ENCODE measurements at places on chromosomes 12 and 14.

GRCh38 chr12:99911081-99911480 lies 73.7 kb downstream of the ANKS1B start:
- no peak for DNase-seq

- no peak for DNase-seq
These were observed 47.1 kb downstream of the SLC2A13 start for GRCh38 chr12:40058721-40059190.

GRCh38 chr12:92049403-92049802 lies 96.2 kb downstream of the BTG1 start:
- DNase-seq = no peak

DNA sequence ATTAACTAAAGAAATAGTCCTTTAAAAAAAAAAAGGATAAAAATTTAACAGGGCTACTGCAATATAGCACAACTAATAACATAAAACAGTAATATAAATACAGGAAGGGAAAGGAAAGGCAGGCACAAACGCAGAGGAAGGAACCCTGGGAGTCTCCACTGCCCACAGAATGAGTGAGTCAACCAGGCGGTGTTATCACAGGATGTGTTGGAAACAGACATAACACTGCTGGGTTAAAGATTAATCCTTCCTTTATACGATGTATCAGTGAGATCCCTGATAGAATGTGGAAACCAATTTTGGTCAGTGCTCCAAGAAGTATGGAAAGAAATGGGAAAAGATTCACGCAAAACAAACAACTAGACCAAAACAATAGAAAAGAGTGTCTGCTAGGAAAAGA lies 47.9 kb downstream of the FGD6 start:
- no peak for DNase-seq

- DNase-seq = no peak
These were observed 63.9 kb downstream of the FZD10 start for GRCh38 chr12:130226126-130226525.

DNA sequence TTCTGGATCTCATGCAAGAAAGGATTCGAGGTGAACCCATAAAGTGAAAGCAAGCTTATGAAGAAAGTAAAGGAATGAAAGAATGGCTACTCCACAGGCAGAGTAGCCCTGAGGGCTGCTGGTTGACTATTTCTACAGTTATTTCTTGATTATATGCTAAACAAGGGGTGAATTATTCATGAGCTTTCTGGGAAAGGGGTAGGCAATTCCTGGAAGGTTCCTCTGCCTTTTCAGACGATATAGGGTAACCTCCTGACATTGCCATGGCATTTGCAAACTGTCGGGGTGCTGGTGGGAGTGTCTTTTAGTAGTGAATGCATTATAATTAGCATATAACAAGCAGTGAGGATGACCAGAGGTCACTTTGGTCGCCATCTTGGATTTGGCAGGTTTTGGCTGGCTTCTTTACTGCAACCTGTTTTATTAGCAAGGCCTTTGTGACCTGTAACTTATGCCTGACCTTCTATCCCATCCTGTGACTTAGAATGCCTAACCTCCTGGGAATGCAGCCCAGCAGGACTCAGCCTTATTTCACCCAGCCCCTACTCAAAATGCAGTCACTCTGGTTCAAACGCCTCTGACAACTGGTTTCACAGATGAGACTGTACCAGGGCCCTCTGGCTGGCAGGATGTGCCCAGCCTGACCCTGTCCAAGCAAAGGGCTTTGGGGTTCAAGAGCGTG lies 157.7 kb upstream of the SFSWAP start:
- no peak for DNase-seq

DNA sequence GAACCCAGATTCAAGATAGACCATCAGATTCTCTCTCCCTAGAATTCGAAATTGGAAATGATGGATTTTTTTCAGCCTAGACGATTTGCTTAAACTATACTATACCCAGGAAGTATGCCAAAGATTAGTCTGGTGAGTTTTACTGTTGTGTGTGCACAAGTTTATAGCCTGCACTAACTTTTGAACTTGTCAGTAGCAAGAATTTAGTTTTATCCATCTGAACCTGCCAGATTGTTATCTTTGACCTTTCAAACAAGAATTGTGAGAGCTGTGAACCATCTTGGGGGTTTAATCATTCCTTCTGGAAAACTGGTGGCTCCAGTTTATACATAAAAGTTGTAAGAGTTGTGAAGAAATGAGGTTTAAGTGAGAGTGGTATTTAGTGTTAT lies 243.5 kb upstream of the DAAM1 start:
- no peak for DNase-seq

DNA sequence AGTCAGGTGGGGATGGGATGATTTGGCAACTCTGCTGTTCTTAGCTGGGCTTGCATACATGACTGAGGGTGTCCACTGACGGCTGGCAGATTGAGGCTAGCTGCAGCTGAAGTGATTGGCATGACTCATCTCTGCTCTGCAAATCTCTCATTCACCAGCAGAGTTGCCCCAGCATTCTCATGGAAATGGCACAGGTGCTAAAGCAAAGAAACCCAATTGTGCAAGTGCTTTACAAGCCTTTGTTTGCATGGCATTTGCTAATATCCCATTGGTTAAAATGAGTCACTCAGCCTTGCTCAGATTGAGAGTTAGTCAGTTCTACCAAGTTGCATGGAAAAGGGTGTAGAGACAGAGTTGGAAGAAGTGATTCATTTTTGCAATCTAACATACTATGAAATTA lies 389.7 kb upstream of the FAR2 start:
- no peak for DNase-seq

DNA sequence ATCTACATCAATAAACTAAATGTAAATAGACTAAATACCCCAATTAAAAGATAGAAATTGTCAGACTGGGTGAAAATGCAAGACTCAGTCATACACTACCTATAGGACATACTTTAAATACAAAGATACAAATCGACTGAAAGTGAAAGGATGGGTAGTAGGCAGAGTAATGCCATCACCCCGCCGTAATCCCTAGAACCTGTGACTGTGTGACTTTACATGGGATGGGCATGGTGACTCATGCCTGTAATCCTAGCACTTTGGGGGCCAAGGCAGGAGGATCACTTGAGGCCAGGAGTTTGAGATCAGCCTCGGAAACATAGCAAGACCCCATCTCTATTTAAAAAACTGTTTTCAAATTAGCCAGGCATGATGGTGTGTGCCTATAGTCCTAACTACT lies 2.6 kb upstream of the EVL start:
- no peak for DNase-seq

DNA sequence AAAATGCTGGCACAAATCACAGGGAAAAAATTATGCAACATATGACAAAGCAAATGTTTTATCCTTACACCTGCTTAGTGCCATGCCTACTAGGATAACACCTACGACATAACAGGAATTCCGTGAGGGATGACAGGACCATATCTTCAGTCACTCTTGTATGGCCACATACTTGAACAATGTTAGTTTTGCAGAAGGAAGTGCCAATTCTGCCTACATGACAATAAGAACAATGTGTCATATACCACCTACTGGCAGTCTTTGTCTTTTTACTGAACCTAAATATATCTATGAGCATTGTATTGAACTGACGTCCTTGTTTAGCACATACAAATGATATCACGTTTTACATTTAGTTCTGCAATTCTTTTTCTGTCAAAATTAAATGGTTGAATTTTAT lies 234.0 kb downstream of the ADAMTS20 start:
- DNase-seq = no peak

- peak; percentile 38 for DNase-seq
These were observed 17.9 kb downstream of the NFKBIA start for GRCh38 chr14:35386673-35387125.

GRCh38 chr12:39037115-39037514 lies 131.7 kb upstream of the CPNE8 start:
- no peak for DNase-seq

GRCh38 chr14:42469637-42470426 lies 863.2 kb downstream of the LRFN5 start:
- no peak for DNase-seq

DNA sequence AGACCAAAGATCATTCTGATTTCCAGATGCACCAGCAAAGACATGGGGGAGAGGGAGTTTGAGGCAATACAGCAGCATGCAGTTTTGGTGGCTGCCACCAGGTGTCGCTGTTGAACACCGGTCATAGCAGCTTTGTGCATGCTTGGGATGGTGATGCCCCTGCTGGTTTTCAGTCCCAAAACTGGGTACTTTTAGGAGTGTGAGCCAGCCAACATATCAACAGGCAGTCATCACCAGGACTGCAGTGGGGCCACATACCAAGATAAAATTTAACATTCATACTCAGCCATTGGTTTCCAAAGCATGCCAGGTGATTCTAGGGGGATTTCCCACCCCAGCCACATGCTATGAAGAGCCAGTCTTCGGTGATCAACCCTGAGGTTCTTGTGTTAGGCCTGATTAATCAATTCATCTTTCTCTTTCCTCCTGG lies 64.2 kb downstream of the PHETA1 start:
- DNase-seq = no peak

- DNase-seq = peak; percentile 56
These were observed at the start of gene NXPH4 for GRCh38 chr12:57216014-57216911. Gene NXPH4 (plus strand): TSS chr12:57216794. CDS start chr12:57216970, 176 bp downstream.

GRCh38 chr12:7503686-7504415 lies at the start of gene CD163:
Gene CD163 (minus strand): TSS chr12:7503777. CDS start chr12:7503690, 87 bp downstream.
- no peak for DNase-seq

- no peak for DNase-seq
These were observed 105.1 kb downstream of the VCPKMT start for GRCh38 chr14:50011242-50011641.

GRCh38 chr12:57181561-57182155 lies 34.2 kb upstream of the LRP1-AS start:
- no peak for DNase-seq

- no peak for DNase-seq
These were observed 130.6 kb downstream of the SCARB1 start for GRCh38 chr12:124733086-124733485.

GRCh38 chr14:69318901-69319475 lies 59.0 kb downstream of the GALNT16 start:
- no peak for DNase-seq

- no peak for DNase-seq
These were observed 704.2 kb upstream of the TBX3 start for GRCh38 chr12:115388139-115388538.

DNA sequence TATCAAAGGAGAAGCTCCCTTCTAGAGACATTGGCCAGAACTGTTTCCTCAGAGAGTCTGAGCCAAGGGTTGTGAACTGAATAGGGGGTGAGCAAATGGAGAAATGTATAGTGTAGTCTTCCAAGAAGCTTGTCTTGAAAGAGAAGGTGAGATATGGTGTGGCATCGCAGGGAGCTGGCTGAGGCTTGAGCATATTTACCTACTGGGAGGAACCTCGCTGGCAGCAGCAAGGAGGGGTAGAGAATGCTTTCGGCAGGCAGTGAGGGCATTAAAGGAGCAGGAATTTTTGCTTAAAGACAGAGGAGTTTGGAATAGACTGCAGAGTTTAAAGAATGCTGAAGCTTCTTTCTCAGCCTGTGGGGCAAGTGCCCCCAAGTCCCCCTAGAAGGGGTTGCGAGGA lies 59.3 kb upstream of the PRMT8 start:
- no peak for DNase-seq

GRCh38 chr12:116160231-116160630 lies 117.3 kb downstream of the MED13L start:
- no peak for DNase-seq

DNA sequence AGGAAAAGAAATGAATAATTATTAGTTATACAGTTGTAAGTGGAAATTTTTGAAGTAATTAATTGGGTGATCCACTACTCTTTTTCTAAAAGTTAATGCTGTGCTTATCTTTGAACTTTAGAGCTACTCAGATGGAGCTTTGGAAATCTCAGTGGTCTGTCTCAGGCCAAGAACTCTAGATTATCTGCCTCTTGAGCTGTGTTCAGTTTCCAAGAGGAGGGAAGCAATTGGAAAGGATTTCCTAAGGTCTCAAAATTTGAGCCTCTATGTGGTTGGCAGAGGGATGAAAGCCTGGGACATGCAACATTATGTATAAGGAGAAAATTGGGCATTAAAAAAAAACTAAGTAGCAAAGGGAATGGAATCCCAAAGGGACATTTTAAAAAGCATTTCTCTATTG lies 334.0 kb upstream of the PRICKLE1 start:
- no peak for DNase-seq

- DNase-seq = no peak
These were observed 101.0 kb downstream of the FOXG1 start for GRCh38 chr14:28867571-28867970.

GRCh38 chr14:74324931-74325361 lies 22.2 kb upstream of the ABCD4 start:
- DNase-seq = peak; percentile 8

DNA sequence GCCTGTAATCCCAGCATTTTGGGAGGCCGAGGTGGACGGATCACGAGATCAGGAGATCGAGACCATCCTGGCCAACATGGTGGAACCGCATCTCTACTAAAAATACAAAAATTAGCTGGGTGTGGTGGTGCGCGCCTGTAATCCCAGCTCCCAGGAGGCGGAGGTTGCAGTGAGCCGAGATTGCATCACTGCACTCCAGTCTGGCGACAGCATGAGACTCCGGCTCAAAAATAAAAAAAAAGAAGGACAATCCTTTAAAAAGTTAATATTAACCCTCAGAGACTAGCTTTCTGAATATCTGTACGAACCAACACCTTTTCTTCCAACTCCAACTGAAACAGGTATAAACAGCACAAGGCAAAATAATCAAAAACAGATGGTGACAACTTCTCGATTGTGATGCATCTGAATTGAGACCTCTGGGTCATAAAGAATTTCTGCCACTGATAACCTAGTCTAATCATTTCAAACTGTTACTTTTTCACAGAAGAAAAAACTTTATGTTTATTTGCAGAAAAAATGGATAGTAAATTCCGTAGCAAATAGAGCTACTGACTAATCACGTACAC lies 27.8 kb downstream of the CLIP1 start:
- DNase-seq = no peak

DNA sequence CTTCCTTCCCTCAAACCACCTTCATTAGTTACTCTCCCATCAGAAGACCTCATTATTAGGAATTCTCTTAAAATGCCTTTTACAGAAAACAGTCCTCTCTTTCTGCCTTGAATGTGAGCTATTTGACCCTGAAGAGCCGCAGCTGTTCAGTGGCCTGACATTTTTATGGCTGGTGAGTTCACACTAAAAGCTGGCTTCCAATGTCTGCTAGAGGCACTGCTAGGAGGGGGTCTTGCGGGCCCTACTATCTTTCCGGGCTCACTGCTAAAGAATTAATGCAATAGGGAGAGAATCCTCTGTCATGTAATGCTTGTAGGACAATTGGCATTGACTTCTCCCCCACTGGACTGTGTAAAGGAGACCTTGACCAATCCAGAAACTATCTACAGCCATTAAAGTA lies 87.7 kb downstream of the GPR135 start:
- DNase-seq = no peak

GRCh38 chr14:102235275-102235897 lies 69.6 kb downstream of the MOK start:
- DNase-seq = peak; percentile 49

Measured in NCI-H1930 (cell line).